MG63 (cell line): ENCODE measurements at places on chromosomes 5 and 9. TPM values are rescaled to one million over a fixed set of nuclear protein-coding genes. Genes with fewer than 3 reads are reported as not detected.
A peak's percentile ranks its signal among the peaks of the same experiment; 100 is the strongest.

- no peak for DNase-seq
Measured at GRCh38 chr9:84266087-84266561, 74.4 kb downstream of the SLC28A3 start.

The LRRC70 gene
- 0.10 TPM in 1 of 2 replicates, not detected in the other for total RNA-seq

DNA sequence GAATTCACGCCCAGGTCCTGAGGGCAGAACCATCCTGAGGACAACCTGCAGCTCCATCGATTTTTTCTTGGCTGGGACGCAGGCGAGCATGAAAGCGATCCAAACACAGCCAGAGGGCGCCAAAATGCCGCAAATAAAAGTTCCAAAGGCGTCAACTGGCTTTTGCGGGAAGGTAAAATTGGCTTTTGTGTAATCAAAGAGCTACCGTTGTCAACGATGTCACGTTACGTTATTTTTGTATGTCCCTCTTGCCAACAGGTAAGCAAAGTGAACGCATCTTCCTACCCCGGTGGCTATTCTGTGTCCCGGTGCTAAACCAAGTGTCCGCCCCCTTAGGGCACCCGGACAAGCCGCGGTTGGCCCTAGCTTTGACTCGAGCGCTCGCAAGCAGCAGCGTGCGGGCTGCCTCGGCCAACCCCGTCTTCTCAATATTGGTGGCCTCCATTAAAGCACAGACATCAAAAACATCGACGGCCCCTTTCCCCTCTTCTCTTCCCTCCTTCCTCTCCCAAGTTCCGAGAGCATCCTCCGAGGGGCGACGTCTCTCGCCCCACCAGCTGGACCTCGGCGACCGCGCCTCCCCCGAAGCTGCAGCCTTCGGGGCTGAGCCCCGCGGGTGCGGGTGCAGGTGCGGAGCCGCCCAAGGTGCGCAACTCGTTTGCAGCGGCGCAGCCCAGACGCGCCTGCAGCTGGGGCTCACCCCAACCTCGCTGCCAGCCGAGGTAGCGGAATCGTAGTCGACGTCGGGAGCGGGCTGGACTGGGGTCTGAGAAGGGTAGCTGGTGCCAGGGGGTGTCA, 1.1 kb upstream of the BASP1 start:
- DNase-seq = peak; percentile 80

- DNase-seq = peak; percentile 12
Measured at GRCh38 chr5:14685757-14686156, 21.2 kb downstream of the OTULIN start.

DNA sequence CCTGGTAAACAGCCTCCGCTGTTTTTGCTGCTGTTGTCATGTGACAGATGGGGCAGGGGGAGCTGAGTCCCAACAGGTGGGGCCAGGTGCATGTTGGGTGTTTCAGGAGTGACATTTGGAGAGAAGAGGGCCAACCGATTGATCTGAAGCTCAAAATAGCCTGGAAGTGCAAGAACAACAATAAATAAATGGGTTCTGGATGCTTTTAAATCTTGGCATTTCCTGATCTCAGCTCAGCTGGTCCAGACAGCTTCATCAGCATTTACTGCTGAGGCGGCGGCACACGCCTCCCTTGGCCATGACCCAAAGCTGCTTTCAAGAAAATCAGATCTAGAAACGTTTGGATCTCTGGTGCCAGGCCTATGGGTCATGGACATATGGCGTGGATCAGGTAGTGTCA, 70.5 kb downstream of the PPARGC1B start:
- no peak for DNase-seq

DNA sequence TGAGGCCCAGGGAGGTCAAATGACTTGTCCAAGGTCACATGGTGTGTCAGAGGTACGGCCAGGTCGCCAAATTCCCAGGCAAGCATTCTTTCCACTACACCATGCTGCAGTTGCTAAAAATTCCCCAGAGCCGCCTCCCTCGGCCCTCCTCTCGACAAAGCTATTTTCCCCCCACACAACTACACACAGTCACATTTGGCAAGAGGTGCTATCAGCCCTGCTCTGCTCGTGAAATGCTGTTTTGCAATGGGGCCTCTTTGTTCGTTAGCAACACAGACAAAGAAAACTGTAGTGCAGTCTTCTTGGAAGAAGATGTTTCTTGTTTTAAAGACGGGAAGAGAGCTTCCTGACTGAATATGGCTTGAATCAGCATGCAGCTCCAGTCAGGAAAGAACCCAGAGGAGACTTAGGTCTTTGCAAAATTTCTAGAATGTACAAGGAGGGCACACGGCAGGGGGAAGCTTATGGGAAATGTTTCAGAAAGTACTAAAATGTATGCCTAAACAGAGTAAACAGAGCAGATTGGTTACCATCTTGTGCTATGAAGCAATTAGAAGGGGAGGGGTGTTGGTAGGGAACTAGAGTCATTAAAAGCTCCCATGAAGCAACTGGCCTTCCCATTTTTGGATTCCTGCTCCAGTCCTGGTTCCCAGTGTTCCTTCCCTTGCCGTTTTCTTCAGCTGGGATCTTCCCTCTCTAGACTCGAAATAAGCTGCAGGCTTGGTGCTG, 14.2 kb downstream of the SLIT3 start:
- DNase-seq = no peak

The FRRS1L gene
- total RNA-seq = not detected in 2 replicates

The HAVCR1 gene
- total RNA-seq = not detected in 2 replicates

GRCh38 chr9:100674419-100675122, 96.7 kb downstream of the CAVIN4 start:
- DNase-seq = peak; percentile 55

The AMBP gene
- 0.26 TPM in 1 of 2 replicates, not detected in the other for total RNA-seq

The FBP2 gene
- not detected in 2 replicates for total RNA-seq

- DNase-seq = no peak
Measured at GRCh38 chr5:37886242-37886905, 46.5 kb upstream of the GDNF start.

DNA sequence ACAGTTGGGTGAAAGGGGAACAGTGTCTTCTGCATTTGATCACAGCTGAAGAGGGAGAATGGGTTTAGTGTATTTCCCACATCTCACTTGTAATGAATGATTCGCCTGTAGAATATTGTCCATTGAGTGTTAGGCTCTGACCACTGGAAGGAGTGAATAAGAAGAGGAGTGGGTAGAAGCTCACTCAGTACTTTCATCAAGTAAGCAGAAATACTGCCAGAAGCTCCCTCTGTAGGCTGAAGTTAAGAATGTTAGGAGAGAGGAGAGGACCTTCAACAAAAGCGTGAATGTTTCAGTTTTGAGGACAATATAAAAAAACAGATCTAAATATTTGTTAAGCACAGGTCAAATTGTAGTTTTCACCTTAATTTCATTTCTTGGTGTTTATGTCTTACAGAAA, 27.5 kb downstream of the FSD1L start:
- DNase-seq = no peak

GRCh38 chr5:39109606-39110005, 35.4 kb upstream of the RICTOR start:
- no peak for DNase-seq
